ENCODE measurements at places on chromosomes 1 and 21. TPM values are rescaled to one million over a fixed set of nuclear protein-coding genes. Genes with fewer than 3 reads are reported as not detected.

DIO1 gene
- total RNA-seq = not detected

S100A5 gene
- total RNA-seq = 0.70 TPM

PLA2G2C gene
- total RNA-seq = not detected

KRTAP19-2 gene
- total RNA-seq = not detected

WNT2B gene
- total RNA-seq = 0.38 TPM

SF3B4 gene
- 137 TPM for total RNA-seq

TARS2 gene
- total RNA-seq = 24.9 TPM

IL19 gene
- not detected for total RNA-seq

FOXO6 gene
- total RNA-seq = 0.62 TPM

CFHR5 gene
- not detected for total RNA-seq

SUSD4 gene
- total RNA-seq = 0.60 TPM

PRDX1 gene
- total RNA-seq = 2,134 TPM

PTGFRN gene
- 14.7 TPM for total RNA-seq

OR6K3 gene
- total RNA-seq = not detected

RYR2 gene
- total RNA-seq = 0.02 TPM

SLC9C2 gene
- total RNA-seq = not detected

OR6N1 gene
- not detected for total RNA-seq

UQCRHL gene
- total RNA-seq = 6.5 TPM

CD244 gene
- not detected for total RNA-seq

CD53 gene
- total RNA-seq = not detected

GIPC2 gene
- not detected for total RNA-seq

NTNG1 gene
- total RNA-seq = not detected

KRTAP19-7 gene
- not detected for total RNA-seq

CSF1 gene
- 24.6 TPM for total RNA-seq

RAP1GAP gene
- total RNA-seq = 9.9 TPM

OR2L3 gene
- total RNA-seq = not detected

TSPEAR gene
- total RNA-seq = not detected

TRAF3IP3 gene
- total RNA-seq = not detected

ACTL8 gene
- total RNA-seq = 1.5 TPM

ALDH4A1 gene
- total RNA-seq = 13.5 TPM

DNAJC16 gene
- 5.7 TPM for total RNA-seq

ACTA1 gene
- 0.21 TPM for total RNA-seq

CLIC6 gene
- 0.07 TPM for total RNA-seq

TTLL10 gene
- not detected for total RNA-seq

CR1L gene
- not detected for total RNA-seq

CFH gene
- total RNA-seq = 4.0 TPM

All from A549 treated with CORT108297 at 1 μM for 4 hours (cell line).